ENCODE measurements at places on chromosomes 16 and 17.
A peak's percentile ranks its signal among the peaks of the same experiment; 100 is the strongest.

DNA sequence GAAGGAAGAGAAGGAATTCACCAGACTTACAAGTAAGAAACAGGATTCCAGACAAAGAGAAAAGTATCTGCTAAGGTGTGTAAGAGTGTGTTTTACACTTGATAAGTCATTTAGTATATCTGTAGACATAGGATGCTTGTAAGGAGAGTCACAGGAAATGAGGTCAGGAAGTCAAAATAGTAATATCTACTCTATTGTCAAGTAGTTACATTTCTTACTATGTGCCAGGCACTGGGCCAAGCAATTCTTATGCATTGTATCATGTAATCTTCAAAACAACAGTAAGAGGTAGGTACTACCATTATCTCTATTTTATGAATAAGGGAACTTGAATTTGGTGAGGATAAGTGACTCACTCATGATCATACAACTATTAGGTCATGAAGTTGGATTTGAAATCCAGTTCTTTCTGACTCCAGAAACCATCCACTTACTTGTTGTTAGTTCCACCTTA lies 129.1 kb downstream of the SNX11 start:
- DNase-seq = no peak

DNA sequence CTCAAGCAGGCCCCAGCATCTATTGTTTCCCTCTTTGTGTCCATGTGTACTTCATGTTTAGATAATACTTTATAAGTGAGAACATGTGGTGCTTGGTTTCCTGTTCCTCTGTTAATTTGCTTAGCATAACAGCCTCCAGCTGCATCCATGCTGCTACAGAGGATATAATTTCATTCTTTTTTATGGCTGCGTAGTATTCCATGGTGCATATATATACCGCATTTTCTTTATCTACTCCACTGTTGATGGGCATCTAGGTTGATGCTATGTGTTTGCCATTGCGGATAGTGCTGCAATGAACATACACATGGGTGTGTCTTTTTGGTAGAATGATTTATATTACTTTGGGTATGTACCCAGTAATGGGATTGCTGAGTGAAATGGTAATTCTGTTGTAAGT lies 31.4 kb upstream of the SCNN1B start:
- no peak for DNase-seq

GRCh38 chr16:81994485-81994884 lies 16.8 kb downstream of the SDR42E1 start:
- DNase-seq = no peak

DNA sequence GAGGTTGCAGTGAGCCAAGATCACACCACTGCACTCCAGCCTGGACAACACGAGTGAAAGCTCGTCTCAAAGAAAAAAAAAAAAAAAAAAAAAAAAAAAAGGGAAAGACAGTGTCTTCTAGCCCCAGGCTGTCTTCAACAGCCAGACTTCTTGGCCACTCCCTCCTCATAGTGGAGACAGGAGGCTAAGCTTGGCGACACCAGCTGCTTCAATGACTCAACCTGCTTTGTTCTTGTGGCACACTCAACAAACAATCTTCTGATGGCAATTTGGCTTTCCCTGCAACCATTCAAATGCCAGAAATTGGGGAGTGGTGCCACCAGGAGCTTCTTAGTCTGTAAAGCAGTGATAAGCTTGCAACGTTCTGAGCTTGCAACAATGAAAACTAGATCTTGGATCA lies 290.4 kb upstream of the DYNLRB2 start:
- no peak for DNase-seq

- DNase-seq = no peak
Observed at GRCh38 chr17:39767147-39767546, 29.4 kb downstream of the GRB7 start.

- DNase-seq = no peak
Observed at GRCh38 chr17:72710834-72711233, 381.7 kb downstream of the SLC39A11 start.

GRCh38 chr17:2545393-2545792 lies 33.7 kb upstream of the METTL16 start:
- no peak for DNase-seq

- DNase-seq = no peak
Observed at GRCh38 chr17:32899236-32900013, 22.5 kb upstream of the MYO1D start.

GRCh38 chr16:65731833-65732232 lies 610.0 kb upstream of the CDH11 start:
- no peak for DNase-seq

GRCh38 chr17:54941285-54941684 lies 27.2 kb downstream of the COX11 start:
- DNase-seq = no peak

DNA sequence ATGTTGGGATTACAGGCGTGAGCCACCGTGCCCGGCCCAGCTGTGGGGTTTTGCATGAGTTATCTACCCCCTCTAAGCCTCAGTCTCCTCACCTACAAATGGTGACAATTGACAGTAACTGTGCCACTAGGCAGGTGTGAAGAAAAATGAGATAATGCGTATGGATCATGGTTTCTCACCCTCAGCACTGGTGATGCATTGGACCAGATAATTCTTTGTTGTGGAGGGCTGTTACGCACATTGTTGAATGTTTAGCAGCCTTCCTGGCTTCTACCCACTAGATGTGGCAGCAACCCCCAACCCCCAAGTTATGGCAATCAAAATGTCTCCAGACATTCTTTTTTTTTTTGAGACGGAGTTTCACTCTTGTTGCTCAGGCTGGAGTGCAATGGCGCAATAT lies 9.0 kb upstream of the HAPSTR1 start:
- DNase-seq = peak; percentile 12

DNA sequence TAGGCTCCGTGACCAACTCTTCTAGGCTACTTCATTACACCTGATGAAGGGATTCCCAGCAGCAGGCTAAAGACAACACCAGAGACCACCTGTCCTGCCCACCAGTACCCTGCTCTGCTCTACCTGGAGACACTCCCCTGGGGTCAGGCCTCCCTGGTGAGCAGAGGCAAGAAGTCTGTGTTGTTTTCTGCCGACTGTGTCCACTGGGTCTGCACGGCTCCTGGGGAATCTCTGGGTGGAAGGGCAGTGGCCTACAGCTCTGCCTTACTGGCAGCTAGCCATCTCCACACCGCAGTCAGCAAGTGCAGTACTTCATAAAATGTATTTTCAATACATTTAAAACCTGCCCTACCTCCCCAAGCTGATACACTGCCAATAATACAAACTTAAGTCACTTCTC lies 6.8 kb downstream of the RSL1D1 start:
- no peak for DNase-seq

DNA sequence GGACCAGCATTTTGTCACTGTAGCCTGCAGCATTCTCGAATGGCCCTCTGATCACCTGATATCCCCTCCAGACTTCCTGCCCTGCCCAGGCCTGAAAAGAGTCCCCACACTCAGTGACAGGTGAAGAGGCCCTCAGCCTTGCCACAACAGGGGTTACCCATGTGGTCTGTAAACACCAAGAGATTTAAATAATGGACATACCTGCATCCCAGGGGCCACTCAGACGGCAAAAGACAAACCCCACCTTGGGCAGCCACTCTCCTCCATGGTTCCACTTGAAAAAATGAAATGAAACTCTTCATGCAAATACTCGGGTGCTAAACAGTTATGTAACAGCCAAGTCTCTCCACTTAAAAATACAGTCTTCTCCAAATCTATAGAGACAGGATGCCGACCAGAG lies 22.9 kb upstream of the PECAM1 start:
- DNase-seq = no peak
